Astrocyte (in vitro differentiated cells and primary cell): ENCODE measurements at places on chromosomes 3 and 15.

DNA sequence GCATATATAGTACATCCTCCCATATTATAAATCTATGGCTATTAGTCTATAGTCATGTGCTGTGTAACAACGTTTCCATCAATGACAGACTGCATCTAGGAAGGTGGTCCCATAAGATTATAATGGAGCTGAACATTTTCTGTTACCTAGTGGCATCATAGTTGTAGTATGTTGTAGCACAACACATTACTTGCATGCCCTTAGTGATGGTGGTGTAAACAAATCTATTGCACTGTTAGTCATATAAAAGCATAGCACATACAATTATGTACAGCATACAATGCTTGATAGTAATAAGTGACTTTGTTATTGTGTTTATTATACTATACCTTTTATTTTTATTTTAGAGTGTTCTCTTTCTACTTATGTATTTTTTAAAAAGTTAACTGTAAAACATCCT is 37.4 kb upstream of the TNFSF10 start:
- no peak for DNase-seq

- peak; percentile 61 for DNase-seq
Measured at GRCh38 chr15:29937956-29938355, 115.7 kb upstream of the TJP1 start.

GRCh38 chr3:160403796-160404470 is 4.5 kb downstream of the SMC4 start:
- DNase-seq, result no peak

DNA sequence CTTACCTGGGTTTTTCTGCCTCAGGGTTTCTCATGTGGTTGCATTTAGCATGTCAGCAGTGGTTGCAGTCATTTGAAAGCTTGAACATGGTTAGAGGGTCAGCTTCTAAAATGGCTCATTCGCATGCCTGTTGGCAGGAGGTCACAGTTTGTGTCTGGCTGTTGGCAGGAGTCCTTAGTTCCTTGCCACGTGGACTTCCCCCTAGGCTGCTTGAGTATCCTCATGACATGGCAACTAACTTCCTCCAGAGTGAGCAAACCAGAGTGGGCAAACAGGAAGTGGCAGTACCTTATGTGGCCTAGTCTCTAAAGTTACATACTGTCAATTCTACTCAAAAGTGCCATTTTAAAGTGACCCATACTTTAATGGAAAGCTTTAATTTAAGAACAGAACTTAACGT is 3.4 kb upstream of the UNC13C start:
- no peak for DNase-seq

DNA sequence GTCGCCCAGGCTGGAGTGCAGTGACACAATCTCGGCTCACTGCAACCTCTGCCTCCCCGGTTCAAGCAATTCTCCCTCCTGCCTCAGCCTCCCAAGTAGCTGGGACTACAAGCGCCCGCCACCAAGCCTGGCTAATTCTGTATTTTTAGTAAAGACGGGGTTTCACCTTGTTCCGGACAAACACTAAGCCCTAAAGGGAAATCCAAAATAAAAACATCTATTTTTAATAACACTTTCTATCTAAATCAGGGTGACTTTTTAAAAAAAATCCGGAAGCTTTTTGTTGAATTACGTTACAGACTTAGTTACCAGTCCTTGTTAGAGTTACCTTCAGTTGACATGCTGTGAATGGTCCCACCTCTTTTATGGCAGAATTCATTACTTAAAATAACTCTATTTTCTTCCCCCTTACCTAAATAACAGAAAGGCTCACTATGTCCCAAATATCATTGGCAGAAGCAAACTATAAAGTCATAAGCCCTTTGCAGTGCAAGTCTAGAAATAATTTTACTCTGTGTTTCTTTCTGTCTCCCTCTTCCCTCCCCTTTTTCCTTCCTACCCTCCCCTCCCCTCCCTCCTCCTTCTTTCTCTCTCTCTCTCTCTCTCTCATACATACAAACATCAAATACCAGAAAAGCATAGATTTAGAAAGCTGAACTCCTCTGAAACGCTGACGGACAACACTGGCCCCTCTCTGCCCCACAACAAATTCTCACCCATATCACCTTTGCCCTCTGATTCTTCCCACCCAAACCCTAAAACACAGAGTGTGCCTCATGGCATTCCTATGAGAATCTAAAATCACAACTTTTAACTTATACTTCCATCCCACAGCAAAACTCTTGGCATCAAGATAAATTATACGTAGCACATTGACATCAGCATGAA is 18.3 kb downstream of the THBS1 start:
- no peak for DNase-seq

- DNase-seq, result no peak
Measured at GRCh38 chr3:186760141-186760833, 23.1 kb upstream of the EIF4A2 start.

GRCh38 chr15:69958496-69959084 is 139.1 kb downstream of the TLE3 start:
- no peak for DNase-seq

DNA sequence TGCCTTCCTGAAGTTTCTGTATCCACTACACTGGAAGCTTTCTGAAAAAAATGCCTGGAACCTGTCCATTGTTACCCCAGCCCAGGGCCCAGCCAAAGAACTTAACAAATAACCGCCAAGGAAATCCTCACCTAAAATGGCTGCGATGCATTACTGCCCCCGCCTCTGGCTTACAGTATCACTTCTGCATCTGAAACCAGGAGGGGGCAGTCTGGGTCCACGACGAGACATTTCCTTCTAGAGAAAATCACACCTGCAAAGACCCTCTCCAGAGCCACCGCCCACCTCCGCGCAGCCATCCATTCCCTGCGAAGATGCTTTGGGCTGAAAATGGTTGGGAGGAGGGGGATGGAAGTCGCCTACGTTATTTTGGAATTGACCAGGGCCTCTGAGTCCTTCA is 22.4 kb upstream of the CELF6 start:
- no peak for DNase-seq

- DNase-seq, result no peak
Measured at GRCh38 chr15:90686435-90687218, 30.5 kb upstream of the BLM start.

DNA sequence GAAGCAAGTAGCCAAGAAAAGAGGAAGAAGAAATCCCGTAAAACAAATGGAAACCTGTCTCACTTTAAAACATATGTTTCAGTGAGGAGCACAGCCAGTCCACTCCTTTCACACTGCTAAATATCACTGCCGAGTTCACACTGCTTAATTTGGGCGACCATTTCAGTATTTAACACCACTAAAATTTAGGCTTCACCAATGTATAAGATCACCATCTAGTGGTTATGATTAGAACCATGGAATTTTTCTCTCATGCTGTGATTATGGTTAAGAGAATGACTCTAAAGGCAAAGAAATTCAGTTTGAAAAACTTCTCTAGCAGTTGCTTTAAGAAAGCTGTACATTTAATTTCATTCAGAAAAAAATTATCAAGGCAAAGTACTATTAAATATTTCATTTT is 16.6 kb downstream of the SLC4A7 start:
- no peak for DNase-seq

- DNase-seq, result no peak
Measured at GRCh38 chr3:61996366-61996765, 377.0 kb downstream of the FEZF2 start.

- DNase-seq, result peak; percentile 47
Measured at GRCh38 chr3:141411251-141411771, 43.0 kb downstream of the ZBTB38 start.

- DNase-seq, result no peak
Measured at GRCh38 chr15:28912422-28912821, 26.6 kb downstream of the APBA2 start.

- DNase-seq, result peak; percentile 58
Measured at GRCh38 chr15:59013246-59013873, 25.9 kb downstream of the RNF111 start.

- peak; percentile 91 for DNase-seq
Measured at GRCh38 chr15:29278436-29279105, 8.9 kb upstream of the NSMCE3 start.

DNA sequence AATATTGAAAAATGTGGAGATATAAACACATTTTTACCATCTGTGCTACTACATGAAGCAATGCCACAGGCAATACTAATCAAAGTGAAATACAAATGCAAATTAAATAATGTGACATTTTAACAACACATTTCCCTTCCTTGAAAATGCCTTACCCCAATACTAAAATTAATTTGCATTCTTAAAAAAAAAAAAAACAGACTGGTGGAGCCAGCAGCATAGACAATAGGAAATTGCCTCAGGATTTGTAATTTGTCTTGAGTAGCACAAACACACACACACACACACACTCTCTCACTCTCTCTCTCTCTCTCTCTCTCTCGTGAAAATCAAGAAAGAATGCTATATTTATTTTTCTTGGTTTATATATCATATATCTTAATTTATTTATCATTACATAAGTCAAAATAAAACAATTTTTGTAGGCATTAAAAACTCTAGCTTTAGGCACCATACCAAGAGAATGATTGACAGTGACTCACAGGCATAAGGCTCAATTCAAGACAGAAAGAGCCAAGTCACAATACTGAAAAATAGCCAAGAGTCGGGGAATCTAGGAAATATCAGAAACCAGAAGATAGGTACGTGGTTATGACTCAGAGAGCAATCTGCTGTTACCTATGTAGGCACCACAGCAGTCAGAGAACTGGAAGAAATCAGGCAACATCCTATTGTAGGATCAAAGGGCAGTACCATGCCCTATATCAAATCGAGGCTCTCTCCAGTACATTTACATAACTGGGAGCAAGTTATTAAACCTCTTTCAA is 23.0 kb downstream of the SUCNR1 start:
- DNase-seq, result peak; percentile 57

GRCh38 chr15:74011610-74012009 is 17.1 kb downstream of the PML start:
- DNase-seq, result peak; percentile 24

DNA sequence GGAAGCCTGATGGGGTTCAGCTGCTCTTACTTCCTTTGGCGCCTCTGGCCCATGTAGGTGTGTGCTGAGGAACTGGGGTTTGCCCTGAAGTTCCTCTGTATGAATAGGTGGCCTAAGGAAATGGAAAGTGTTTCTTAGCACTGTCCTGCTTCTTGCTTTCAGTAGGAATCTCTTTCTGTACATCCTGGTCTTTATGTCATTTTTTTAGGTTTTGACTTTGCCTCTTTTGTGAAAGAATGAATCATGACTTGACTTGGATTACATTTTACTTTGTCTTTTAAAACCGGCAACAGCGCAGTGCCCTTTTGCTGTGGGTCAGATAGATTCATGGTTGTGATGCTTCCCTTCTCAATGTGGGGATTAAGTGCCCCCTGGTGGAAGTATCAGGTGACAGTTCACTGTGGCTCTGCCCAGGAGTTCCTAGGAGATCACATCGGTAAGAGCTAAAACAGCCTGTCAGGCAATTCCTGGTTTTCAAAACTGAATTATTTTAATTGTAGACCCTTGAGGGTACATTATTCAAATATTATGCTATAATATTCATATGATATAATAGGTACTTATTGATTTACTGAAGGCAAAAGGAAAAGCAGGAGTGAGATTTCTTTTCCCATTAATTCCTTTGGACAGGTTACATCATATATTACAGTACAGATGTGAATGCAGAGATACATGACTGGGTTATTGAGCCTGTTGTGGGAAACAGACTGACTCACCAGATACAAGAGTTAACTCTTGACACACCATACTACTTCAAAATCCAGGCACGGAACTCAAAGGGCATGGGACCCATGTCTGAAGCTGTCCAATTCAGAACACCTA is 95.4 kb downstream of the HCN4 start:
- DNase-seq, result peak; percentile 30

- DNase-seq, result no peak
Measured at GRCh38 chr15:96346409-96346970, 16.0 kb downstream of the NR2F2 start.

DNA sequence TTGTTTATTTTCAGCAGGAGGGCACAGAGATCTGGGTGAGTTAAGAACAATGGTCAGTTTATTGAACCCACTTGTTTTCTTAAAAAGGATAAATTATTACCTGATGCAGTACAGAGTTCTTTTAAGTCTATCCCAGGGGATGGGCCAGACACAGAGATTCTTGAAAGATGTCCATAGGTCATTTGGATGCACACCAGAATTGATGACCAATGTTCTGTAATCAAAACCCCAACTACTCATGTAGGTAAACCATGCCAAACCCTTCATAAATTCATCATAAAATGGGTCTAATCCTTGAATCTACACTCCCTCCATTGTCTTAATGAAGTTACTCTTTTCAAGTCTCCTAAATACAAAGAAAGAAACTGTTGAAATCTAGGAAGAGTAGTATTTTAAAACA is 273.0 kb upstream of the COL8A1 start:
- no peak for DNase-seq

DNA sequence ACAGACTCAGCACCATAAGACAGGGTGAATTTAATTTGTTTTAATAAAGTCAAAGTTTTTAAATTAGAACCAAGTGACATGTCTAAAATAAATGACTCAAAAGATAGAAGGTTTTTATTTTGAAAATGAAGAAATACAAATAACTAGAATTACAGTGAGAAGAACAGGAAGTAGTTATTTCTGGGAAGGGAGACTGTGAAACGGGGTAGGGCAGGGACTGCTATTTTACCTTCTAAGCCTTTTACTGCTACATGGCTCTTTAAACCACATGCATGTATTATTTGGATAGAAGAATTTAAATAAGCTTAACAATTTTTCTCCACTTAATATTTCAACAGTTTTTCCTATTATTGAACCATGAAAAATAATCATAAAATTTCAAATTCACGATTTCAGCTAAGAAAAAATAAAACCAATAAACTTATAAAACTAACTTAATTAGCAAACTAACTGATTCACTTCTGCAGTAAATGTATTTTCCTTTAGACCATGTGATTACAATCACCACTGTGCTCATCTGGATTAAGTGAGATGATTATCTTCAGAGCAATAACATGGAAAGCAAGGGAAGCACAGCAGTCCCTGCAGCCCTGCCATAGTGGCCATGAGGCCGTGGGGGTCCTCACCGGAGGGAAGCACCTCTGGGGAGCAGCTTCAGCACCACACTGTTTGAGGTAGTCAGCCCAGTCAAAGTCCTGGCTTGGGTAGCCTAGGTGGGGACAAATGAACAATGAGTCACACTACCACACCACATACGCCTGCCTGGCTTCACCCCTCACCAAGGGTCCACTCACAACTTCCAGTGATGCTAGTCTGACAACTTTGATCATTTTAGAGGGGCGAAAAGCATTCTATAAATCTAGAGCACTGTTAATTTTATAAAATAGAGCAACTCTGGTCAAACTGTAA is 28.3 kb upstream of the STIMATE start:
- no peak for DNase-seq

DNA sequence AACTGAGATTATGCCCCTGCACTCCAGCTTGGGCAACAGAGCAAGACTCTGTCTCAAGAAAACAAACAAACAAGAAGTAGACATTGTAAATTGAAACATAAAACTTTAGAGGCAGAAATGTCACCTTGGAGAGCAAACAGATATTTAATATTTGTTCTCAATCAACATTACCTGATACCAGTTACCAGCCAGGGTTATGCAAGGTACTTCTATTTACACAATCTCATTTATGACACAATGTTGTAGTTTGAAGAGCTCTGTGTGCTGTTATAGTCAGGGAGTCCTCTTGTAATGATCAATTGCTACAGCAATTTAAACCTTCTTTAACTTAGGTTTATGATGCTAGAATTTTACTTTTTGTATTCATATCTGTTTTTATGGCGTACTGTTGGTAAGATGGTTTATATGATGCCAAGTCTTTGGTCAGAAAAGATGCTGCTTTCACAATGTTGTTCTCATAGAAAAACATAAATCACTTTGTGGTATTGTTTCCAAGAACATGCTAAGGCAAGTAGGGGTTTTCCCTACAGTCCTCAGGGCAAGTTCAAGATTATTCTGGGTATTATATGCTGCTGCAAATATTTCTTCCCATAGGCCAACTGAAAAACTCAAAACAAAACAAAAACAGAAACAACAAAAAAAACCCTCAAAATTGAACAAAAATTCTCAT is 173.5 kb downstream of the TNIK start:
- peak; percentile 53 for DNase-seq

GRCh38 chr3:100060685-100061484 is 53.4 kb downstream of the FILIP1L start:
- no peak for DNase-seq
